ENCODE measurements at places on chromosomes 13 and 19.

- DNase-seq = no peak
These were observed 28.0 kb upstream of the SEMA6B start for GRCh38 chr19:4587527-4587926.

DNA sequence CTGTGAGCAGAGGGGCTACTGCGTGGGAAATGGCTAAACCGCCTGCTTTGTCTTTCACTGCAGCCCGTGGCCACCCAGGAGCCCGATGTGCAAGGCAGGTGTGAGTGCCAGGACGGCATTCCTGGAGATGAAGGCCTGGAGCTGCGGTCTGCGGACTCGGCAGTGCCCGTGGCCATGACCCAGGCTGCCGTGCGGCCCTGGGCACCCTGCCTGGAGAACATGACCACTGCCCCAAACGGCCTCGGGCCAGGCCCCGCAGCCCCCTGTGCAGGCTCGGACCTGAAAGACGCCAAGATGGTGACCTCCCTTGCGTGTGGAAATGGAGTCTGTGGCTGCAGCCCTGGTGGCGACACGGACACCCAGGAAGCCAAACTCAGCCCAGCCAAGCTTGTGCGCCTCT, 62.2 kb downstream of the SPATA13 start:
- DNase-seq = no peak

- no peak for DNase-seq
These were observed 92.9 kb downstream of the GNG7 start for GRCh38 chr19:2609389-2610116.

- no peak for DNase-seq
These were observed 22.9 kb downstream of the OLFM2 start for GRCh38 chr19:9913237-9914000.

DNA sequence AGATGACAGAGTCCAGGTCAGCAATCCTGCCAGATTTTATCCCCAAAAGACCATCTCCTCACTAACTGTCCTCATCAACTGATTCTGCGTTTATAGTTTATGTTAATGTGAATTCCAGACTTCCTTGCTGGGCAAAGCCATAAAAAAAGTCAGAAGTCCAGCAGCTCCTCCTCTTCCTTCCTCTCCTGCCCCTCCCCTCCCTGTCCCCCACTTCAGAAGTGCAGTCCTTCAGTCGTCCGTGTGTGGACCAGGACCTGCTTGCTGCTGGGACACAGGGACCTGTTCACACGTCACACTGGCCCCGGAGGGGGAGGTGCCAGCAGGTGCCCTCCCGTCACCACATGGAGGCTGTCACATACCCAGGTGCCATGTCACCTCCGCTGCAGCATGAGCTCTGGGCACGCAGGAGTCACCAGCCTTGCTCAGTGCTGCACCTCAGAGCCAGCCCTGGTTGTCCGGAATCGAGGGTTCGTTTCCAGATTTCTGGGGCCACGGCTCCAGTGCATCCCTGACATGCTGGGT, 4.0 kb upstream of the MCF2L start:
- no peak for DNase-seq

DNA sequence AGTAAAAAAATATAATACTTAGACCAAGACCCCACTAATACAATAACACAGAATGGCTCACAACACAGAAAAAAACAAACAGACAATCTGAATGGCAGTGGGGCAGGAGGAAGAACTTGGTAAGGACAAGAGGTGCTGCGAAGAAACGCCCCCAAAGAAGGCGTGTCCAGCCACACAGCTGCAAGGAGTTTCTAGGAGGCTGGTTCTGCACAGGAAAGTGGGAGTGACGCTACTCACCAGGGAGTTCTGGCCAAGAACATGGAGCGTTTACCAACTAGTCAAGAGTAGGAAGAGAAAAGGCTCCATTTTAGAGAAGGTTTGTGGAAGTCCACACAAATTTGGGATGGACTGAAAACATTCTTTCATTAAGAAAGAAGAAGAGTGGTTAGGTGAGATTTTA, 95.3 kb upstream of the SLC15A1 start:
- no peak for DNase-seq

- DNase-seq = no peak
These were observed 665.6 kb downstream of the FGF9 start for GRCh38 chr13:22336460-22336859.

- no peak for DNase-seq
These were observed 463.8 kb downstream of the ITGBL1 start for GRCh38 chr13:101916108-101916774.

DNA sequence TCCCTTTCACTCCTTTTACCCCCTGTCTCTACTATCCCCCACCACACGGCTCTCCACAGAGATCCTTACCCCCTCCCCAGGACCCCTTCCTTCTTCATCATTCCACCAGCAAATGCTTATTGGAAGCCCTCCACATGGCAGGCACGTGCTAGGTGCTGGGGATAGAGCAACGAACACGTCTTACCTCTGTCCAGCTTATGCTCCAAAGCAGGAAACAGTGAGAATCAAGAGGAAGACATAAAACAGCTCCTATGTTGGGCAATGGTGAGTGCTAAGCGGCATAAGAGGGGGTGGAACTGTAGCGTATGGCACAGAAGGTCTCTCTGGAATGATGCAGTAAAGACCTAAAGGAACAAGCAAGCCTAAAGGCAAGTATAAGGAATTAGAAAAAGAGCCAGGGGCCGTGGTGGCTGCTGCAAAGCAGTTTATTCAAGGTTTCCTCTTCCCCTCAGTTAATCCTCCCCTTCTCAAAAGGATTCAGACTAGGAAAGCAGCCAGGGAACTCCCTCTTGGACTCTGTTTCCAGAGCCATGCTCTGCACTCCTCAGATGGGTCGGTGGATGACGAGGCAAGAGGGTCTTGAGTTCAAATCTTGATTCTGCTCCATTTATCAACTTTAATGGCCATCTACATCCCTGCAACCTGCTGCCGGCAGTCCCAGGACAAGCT, 289.4 kb downstream of the FOXO1 start:
- DNase-seq = no peak

GRCh38 chr13:98456413-98456845, 120.5 kb downstream of the STK24 start:
- no peak for DNase-seq

DNA sequence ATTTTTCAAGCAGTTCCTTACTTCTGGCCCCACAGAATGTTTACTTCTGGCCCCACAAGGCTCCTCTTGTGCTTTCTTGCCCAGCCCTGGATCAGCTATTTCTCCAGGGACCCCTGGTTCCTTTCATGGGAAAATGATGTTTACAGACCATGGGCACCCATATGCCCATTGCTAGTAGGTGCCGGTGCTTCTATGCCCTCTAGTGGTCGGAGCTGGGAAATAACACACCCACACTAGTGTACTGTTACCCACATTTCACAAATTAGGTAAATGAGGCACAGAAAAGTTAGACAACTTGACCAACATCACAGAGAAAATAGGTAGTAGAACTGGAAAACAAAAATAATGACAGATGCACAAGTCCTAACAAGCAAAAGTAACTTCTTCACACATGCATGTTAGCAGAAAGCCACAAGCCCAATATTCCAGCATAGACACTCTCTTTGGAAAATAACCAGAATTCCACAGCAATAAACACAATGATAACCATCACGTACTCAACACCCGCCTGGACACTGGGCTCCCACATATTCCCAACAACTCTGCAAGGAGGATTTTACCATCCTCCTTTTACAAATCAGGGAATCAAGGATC, 1.3 kb upstream of the CEACAM6 start:
- DNase-seq = peak; percentile 48

DNA sequence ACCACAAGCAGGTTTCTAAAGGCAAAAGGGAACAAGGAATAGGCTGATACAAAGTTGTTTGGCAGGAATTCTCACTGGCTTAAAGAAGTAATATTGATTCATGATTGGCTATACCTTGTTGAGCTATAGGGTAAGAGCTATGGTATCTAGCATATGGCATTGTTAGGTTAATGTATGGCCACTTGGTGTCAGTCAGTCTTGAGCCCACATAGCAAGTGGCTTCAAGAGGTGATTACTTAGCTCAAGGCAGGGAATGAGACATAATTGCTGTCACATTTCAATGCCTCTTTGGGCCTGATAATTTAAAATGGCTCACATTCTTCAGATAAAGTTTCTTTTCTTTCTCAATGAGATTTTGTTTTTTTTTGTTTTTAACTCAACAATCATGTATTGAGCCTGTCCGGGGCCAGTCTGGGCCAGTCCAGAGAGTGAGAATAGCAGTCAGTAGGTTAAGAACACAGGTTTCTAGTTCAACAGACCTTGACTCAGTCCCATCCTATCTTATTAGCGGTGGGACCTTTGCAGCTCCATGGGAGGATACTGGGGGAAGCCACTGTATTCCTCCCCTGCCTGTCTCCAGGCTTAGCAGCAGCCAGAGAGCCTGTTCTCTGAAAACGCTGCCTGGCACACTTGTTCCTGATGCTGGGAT, 45.8 kb upstream of the RCBTB2 start:
- DNase-seq = no peak
